ENCODE measurements at places on chromosomes 6 and 20.

- peak; percentile 40 for DNase-seq
Measured at GRCh38 chr6:15246666-15247499, 1.0 kb downstream of the JARID2 start.

- no peak for DNase-seq
Measured at GRCh38 chr6:111837007-111837406, 36.2 kb downstream of the FYN start.

GRCh38 chr6:81194374-81194773 lies 558.1 kb downstream of the TENT5A start:
- DNase-seq: no peak

DNA sequence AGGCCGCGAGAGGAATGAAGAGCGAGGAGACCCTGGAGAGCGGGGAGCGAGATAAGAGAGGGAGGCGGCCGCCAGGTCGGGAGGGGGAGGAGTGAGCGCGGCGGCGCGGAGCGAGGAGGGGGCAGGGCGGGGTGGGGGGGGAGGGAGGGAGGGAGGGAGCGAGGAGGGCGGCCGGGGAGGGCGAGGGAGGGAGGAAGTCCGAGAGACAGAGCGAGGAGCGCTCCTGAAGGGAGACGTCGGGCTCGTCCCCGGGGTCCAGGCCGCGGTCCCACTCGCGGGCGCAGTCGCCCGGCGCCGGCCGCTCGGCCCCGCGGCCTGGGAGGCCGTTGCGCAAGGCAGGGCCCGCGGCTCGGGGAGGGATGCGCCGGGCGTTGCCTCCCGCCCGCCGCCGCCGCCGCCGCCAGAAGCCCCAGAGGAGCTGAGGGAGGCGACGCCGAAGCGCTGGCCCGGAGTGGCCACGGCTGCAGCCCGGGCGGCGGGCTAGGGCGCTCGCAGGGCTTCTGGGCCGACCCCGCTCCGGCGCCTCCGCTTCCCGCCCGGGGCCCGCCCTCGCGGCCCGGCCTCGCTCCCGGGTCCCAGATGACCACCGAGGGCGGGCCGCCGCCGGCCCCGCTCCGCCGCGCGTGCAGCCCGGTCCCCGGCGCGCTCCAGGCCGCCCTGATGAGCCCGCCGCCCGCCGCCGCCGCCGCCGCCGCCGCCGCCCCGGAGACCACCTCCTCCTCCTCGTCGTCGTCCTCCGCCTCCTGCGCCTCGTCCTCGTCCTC lies at the start of gene FOXF2:
Gene FOXF2 (plus strand): TSS at position 208 of the 764 bp plus-strand sequence. CDS start 372 bp downstream, at position 580.
- no peak for DNase-seq

DNA sequence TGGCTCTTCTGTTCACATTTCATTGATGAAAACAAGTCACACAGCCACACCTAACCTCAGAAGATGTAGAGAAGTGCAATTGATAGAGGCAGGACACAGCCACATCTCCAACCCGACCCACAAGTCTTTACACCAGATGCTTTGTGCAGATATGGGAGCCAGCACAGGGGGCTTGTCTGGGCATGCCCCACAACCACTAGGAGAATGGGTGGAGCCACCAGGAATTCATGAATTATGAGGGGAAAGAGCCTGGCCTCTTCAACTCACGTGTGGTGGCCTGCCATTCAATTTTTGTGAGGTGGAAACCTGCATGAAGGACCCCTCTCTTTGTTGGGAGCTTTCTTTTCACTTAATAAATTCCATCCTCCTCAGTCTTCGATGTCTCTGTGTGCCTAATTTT lies 79.1 kb downstream of the OGFRL1 start:
- DNase-seq: no peak

DNA sequence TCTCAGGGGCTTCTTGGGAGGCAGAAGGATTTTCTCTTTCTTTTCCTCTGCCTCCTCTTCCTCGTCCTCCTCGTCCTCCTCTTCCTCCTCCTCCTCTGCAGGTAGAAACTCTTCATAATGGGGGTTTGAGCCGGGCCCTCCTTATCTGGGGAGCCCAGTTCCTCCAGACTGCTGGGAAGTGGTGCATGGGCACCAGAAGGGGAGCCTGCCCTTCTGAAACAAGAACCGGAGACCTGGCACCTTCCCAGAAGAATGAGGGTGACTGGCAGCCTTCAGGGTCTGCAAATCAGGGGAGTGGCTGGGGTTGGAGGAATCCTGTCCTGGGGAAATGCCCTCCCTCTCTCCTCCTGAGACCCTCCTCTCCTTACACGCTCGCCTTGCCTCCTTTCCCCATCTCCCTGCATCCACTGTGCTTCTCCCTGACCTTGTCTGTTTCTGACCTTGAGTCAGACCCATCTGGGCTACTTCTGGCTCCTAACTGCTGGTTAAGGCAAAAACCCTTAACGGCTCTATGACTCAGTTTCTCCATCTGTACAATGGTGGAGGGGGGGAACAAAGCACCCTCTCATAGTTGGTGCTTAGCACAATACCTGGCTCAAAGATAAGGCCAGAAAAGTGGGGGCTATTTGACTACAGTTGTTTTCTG lies 1.7 kb downstream of the TULP1 start:
- no peak for DNase-seq

DNA sequence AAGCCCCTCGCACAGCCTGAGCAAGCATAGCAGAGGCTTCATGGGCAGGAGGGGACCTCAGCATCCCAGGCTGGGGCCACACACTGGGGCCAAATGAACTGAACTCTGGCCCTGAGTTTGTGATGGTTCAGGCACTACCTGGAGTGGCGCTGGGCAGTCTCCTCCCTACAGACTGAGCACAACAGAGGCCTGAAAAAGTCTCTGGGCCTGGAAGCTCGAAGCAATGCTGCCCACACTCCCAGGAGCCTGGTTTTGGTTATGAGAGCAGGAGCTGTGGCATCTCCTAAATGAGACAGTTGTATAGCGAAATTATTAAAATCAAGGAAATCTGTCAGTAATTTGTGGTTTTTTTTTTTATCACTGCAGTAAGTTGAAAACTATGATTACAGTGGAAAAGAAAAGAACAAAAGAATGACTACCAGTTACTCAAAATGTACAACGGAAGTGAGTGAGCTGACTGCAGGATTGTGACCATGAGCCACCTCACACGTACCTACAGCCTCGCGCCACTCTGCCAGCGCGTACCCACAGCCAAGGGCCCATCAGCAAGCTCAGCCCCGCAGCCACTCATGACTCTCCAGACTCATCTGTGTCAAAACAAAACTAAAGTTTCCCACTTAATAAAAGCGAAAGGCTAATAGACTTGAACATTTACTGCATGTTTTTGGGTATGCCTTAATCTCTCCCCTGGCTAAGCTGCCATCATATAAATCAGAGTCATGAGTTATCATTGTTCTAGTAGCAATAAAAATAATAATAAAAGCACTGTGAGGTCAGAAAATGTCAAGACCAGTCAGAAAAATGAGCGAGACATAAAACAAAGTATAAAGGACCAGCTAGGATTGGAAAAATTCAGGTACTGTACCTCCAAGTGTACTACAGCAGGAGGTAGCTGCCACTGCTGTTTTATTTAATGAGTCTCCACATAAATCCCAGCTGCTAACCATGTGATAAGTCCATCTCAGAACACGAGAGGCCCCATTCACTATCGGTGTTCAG lies 177.0 kb downstream of the FOXC1 start:
- no peak for DNase-seq

- DNase-seq: no peak
Measured at GRCh38 chr6:113894712-113895674, 37.8 kb downstream of the MARCKS start.

DNA sequence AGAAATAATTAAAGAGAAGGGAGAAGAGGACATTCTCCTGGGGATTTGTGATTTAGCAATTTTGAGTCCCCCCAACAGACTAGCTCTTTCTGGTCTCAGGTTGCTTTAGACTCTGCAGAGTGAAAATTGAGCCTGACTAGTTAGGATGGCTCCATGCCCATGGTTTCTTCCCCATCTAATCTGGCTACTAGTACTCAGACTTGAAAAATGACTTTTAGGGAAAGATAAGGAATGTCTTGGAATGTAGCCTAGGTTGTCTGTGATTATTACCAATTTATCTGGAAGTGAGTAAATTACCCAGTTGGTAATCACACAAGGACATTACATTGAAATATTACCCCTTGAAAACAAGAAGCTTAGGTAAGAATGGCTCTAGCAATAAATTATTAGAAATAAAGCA lies 4.2 kb downstream of the BEND6 start:
- DNase-seq: no peak

GRCh38 chr6:166589337-166589731 lies 2.9 kb upstream of the RAMACL start:
- no peak for DNase-seq

- no peak for DNase-seq
Measured at GRCh38 chr20:53708129-53708968, 114.7 kb upstream of the ZNF217 start.

GRCh38 chr6:115001731-115002350 lies 659.0 kb upstream of the HS3ST5 start:
- no peak for DNase-seq

GRCh38 chr6:38443352-38444144 lies 196.2 kb downstream of the BTBD9 start:
- DNase-seq: no peak

- DNase-seq: no peak
Measured at GRCh38 chr20:21219686-21220085, 83.4 kb upstream of the XRN2 start.

GRCh38 chr6:73648166-73648565 lies 5.6 kb downstream of the SLC17A5 start:
- DNase-seq: no peak

DNA sequence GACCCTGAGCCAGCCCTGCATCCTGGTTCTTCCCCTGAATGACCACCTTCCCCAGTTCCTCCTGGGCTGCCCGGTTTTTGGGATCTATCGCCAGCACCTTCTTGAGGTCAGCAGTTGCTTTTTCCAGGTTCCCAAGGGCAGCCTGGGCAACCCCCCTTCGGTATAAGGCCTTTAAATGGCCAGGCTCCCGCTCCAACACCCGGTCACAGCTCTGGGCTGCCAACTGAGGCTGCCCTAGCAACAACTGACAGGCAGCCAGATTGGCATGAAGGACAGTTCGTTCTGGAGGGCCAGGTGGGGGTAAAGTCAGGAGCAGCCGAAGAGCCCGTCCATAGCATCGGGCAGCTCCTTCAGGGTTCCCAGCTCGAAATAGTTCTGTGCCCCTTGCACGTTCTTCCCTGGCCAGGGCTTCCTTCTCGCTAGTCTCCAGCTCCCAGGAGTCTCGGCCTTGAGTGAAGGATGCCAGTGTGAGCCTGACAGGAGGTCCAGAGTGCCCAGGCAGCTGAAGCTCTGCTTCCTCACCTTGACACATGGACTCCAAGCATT lies 778 bp upstream of the ATF6B start:
- DNase-seq: no peak

DNA sequence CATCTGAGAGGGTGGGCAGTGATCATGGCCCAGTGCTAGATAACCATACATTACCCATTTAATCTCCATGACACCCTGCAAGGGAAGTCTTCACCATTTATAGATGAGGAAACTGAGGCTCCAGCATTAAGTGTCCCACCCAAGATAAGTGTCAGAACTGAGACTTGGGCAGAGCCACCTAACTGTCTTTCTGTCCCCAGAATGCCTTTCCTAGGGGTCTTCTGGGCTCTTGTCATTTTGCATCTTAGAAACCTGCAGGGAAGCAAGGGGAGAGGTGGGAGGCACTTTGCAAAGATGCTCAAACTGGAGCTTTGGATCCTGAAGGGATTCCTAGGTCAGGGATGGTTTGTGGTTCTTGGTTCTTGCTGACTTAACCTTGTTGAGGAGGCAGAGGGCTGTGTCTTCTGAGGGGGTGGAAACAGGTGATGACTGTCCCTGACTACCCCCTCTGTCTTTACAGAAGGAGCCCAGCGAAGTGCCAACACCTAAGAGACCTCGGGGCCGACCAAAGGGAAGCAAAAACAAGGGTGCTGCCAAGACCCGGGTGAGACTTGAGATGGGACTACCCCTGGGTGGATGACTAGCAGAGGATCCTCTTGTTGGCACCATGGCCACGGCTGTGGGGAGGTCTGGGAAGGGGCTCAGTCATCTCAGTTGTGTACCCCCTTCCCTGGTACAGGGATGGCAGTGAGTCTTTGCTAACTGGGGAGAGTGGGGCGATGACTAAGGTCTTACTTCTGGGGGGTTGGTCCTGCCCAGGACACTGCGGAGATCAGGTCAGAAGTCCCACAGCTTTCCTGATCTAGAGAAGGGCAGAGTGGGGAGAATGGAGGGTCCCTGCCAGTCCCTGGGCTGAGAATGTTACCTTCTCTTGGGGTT lies 5.8 kb downstream of the HMGA1 start:
- no peak for DNase-seq

GRCh38 chr6:161561908-161562307 lies 288.0 kb upstream of the AGPAT4 start:
- DNase-seq: no peak

GRCh38 chr6:21327326-21328112 lies 266.0 kb upstream of the SOX4 start:
- no peak for DNase-seq

DNA sequence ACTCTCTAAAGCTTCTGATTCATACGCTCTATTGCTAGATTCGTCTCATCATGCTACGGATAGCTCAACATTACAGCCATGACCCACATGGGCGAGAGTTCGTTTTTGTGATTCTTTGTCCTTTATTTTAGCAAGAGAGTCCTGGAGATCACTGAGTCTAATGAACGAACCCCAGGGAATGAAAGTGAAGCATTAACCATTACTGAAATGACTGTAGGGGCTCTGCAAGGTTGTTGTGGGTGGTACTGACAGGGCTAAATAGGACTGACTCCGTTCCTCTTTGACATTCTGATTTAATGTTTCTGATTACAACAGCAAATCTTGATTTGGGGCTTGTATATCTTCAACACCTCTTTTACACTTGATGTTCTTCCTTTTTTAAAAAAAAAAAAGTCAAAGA lies 13.7 kb upstream of the RTF2 start:
- no peak for DNase-seq

DNA sequence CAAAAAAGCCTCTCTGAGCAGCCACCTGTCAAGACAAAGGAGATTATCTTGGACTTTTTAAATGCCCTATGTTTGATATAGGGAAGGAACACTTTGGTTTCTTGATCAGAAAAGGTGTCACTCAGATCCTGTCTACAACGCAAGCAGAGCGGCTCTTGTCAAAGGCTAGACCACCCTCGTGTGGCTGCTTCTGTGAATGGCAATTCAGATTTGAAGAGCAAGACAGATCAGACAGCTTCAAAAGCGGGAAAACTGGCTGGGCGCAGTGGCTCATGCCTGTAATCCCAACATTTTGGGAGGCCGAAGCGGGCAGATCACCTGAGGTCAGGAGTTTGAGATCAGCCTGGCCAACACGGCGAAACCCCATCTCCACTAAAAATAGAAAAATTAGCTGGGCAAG lies 10.1 kb upstream of the NXT1 start:
- DNase-seq: no peak

DNA sequence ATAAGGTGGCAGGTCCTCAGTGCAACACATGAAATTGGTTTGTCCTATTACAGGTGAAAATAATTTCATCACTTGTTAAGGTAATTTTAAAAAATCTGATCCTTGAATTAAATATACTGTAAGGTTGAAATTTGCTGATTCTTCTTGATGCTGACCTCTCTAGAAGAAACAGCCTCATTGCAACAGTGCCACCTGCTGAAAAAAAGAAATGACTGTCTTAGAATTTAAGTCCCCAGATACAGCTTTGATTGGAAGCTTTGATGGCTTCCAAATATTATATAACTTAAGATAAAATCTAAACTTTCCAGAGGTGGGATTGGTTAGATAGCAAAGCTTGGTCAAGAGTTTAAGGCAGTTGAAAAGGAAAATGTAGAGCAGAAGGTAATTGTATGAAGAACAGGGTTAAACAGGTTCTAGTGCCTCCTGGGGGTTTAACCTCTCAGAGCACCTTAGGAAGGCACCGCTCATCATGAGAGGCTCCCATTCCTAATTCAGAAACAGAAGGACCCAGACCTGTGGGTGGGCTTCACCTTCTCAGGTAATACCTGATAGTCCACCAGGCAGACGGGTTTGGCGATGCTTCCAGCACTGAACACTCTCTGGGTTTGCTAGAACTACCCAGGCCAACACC lies 401.0 kb downstream of the PAX1 start:
- no peak for DNase-seq

GRCh38 chr6:116530436-116530835 lies 15.0 kb downstream of the TRAPPC3L start:
- DNase-seq: no peak

Measured in stimulated activated naive CD4-positive, alpha-beta T cell (primary cell).